Kidney epithelial cell (primary cell): ENCODE measurements at places on chromosomes 7 and 10.

DNA sequence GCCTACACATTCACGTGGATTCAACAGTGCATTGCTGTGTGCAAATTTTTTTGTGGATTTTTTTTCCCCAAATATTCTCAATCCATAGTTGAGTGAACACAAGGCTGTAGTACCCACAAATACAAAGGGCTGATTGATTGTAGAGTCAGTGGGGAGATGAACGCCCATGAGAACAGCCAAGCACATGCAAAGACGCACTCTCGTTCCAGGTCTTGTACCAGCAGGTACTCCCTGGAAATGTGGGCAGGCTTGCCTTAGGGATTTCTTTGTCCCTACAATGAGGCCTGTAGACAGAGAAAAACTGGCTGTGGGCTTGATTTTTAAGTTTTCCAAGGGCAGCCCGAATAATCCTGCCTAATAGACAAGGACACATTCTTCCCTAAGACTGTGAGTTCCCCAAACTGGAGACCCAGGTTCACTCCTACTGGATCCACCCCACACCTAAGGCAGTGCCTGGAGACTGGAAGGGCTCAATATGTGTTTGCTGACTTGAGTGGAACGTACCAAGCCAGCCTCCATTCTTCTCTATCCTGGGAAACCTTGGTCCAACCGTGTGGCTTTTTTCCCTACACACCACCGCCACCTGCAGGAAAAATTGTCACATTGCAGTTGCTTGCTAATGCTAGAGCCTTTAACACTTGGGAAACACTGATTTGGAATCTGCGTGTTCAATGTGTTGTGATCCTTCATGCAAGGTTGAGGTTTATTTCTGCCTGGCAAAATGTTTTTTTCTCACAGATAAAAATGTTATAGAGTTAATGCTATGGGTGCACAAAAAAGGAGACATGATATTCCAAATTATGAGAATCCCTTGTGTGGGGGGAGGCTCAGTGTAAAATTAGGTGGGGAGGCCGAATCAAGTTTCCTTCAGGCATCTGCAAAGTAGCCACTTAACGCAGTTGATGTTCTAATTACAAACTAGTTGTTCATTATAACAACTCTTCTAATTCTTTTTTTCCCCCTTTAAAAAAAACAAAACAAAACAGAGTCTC is 49.3 kb downstream of the PPP1R17 start:
- no peak for DNase-seq

- no peak for DNase-seq
Measured at GRCh38 chr7:46160861-46161260, 239.8 kb upstream of the IGFBP3 start.

DNA sequence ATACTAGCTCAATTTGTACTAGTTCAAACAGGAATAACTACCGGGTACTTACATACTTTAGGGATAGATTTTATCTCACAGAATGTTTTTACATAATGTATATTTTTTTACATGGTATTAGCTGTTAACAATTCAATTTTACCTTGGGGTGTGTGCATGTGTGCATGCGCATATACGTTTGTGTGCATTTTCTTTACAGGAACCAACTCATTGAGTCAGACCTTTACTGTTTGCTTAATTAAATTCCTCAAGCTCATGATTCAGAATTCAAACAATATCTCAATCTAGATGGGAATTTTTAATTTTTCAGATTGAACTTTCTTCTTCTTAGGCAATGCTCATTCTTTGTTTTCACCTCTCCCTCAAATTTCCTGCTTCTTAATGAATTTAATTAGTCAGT is 24.7 kb upstream of the WASL start:
- no peak for DNase-seq

GRCh38 chr10:4057021-4057420 is 272.0 kb upstream of the KLF6 start:
- no peak for DNase-seq

GRCh38 chr10:78904196-78904595 is 164.6 kb upstream of the ZMIZ1 start:
- no peak for DNase-seq

DNA sequence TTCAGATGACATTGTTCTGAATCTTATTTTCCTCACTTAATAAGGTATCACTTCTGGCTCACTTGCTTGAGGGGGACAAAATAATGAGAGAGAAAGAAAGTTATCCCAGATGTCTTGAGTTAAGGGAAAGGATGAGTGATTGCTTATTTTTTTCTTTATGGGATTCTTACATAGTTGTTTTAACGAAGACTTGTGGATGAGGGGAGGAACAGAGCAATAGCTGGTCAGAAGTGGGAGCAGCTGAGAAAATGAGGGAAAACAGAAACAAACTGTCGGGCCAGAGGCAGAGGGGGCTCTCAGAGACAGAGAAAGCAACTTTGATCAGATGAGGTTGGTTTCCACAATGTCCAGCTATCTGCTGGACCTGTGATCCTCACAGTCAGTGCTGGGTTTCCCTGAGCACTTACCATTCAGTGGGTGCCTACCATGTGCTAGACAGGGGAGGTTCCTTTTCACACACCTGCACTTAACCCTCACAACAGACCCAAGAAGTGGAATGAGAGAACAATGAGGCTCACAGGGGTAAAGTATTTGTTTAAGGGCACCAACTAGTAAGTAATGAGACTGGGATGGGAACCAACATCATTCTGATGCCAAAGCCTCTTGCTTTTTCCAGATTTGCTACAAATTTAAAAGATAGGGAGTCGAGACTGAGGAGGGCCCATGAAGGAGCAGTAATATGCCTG is 64.2 kb downstream of the BICC1 start:
- DNase-seq = no peak

DNA sequence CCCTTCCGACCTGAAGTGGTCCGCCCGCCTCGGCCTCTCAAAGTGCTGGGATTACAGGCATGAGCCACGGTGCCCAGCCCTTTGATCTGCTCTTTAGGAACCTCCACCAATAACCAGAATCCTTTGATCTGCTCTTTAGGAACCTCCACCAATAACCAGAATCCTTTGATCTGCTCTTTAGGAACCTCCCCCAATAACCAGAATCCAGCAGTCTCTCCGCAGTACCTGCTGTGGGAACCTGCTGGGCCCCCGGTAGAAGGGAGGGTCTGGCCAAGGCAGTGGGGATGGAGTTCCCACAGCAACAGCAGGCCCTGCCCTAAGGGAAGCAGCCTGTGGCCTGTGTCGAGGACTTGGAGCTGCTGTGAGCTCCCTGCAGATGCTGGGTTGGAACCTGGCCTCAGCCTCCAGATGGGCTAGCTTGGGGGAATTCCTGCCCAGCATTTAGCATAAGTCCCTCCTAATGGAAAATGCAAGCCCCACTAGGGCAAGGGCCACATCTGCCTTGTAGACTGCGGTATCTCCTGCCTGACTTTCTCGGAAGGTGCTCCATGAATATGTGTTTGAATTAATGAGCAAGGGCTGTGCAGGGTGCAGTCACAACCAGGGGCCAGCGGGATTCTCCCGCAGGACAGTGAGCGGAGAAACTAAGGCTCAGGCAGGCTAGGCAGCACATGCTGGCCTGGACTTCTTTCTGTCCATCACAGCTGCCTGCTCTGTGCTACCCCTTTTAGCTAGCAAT is 165.8 kb downstream of the UBE2H start:
- DNase-seq = no peak

- DNase-seq = no peak
Measured at GRCh38 chr10:121862649-121863048, 65.2 kb downstream of the ATE1 start.

- no peak for DNase-seq
Measured at GRCh38 chr7:34842782-34843181, 184.8 kb downstream of the NPSR1 start.

DNA sequence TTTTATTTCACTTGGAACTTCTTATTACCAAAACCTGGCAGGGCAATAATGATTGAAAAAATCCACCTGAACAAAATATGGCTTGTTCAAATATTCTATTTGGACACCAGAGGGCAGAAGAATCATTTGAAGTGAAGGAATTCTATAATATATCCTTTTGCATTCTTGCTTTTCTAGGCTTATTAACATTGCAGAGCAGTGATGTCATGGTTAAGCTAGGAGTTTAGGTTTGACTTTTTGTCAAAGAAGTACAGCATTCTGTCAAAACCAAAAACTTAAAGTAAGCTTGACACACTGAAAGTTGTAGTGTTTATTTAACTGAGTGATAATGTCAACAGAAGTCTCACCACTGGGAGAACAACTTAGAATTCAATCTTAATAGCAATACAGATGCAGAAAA is 156.0 kb downstream of the SEMA3D start:
- peak; percentile 29 for DNase-seq

DNA sequence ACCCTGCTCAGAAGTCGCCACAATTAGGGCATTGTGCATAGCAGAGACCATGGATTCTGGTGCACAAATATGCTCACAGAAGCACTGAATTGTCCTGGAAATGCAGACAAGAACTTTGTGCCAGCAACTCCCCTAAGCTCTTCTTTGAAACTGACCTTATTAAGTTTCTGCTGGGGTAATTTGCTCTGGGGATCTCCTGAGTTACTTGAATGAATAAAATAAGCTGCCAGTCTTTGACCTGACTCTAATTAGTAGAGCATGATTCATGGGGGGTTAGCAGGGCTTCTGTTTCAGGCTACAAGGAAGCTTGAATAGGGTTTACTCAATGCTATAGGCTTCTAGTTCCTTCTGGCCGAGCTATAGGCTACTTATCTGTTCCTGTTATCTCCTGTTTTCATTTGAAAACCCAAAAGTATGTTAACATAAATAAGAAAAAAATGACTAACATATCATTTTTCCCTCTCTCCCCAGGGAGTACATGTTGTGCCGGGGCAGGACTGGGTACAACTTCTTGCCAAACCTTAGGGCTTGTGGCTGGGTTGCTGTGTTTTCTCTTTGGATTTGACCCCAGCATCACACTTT is 169.0 kb upstream of the TMEM229A start:
- no peak for DNase-seq

DNA sequence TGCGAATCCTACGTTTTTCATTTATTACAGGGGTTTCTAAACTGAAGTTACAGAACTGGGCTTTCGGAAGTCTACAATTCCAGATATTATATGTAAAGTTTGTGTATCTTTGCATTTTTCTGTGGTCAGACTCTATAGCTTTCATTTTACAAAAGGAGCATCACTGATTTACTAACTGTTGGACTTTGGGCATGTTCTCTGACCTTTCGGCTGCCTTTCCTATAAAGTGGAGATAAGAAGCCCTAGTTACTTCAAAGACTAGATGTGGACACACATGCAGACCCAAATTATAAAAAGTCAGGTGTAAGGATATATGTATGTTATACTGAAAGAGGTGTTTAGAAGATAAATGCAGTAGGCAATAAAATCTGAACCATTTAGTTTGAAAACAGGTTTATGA is 126.6 kb upstream of the PRKCQ start:
- DNase-seq = no peak

DNA sequence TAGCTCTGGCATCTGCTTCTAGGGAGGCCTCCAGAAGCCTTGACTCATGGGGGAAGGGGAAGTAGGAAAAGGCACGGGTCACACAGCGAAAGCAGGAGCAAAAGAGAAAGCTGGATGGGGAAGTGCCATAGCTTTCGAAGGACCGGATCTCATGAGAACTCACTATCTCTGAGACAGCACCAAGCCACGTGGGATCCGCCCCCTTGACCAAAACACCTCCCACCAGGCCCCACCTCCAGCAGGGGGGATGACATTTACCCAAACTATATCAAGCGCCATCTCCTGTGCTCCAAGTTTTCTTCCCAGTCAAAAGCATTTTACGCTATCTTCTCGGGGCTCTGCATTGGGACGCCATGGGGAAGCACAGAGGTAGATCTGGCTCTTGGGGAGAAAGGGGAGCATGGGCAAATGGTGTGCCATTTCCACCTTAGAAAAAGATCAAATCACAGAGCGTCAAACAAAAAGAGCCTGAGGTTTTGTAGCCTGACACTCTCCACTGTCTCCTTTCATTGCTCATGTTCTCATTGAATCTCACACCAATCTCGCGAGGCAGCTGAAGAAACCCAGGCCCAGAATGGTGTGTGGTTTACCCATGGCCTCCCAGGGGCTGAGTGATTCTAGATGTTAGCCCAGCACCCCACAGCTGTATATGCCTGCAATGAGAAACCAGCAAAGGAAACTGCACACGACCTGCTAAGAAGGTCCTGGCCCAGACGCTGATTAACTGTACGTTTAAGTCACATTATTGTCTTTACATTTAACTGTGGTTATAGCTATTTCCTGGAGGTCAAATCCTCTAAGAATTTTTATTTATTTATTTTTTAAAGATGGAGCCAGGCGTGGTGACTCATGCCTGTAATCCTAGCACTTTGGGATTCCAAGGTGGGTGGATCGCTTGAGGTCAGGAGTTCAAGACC is 8.1 kb upstream of the OLAH start:
- DNase-seq = no peak

DNA sequence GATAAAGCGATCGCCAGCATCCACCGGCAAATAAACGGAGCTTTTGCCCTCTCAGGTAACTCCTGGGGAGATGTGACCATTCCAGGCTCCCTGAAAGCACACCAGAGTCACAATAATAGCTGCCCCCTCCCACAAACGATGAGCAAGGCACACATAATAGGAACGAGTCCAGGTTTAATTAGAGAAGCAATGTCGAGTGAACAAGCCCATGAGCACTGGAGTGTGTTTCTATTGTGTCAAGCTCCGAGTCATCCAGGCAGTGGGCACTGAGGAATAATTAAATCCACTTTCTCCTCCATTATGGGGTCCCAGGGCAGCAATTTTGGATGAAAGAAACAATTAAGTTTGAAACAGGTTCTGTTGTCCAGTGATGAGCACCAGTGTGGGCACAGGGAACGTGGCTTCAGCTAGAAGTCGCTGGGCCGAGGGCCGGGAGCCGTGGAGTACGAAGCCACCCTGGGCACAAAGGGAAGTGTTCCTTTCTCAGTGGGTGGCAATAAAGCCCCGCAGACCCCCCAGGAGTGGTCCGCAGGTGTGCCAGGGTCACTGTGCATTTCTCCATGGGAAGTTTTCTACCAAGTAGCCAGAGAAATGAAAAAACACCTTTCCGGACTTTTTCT is 12.0 kb downstream of the PNLIPRP2 start:
- no peak for DNase-seq
